NCI-H1417 treated with DMSO at 0.1 percent for 48 hours (cell line): ENCODE measurements at places on chromosomes 1 and 21.

GRCh38 chr1:150225546-150225945 is 10.4 kb downstream of the ANP32E start:
- DNase-seq = no peak

DNA sequence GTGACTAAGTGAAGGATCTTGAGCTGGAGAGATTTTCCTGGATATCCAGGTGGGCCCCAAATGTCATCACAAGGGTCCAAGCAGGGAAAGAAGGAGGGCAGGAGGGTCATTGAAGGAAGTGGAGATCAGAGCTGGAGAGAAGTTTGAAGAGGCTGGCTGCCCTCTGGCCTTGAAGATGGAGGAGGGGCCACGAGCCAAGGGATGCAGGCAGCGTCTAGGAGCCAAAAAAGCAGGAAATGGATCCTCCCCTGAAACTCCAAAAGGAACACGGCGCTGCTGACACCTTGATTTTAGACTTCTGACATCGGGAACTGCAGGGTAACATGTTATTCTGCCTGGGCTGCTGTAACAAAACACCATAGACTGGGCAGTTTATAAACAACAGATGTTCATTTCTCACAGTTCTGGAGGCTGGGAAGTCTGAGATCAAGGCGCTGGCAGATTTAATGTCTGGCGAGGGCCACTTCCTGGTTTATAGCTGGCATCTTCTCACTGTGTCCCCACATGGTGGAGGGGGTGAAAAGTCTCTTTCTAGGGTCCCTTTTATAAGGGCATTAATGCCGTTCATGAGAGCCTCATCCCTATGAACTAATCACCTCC is 28.8 kb upstream of the ZBTB21 start:
- DNase-seq = no peak

DNA sequence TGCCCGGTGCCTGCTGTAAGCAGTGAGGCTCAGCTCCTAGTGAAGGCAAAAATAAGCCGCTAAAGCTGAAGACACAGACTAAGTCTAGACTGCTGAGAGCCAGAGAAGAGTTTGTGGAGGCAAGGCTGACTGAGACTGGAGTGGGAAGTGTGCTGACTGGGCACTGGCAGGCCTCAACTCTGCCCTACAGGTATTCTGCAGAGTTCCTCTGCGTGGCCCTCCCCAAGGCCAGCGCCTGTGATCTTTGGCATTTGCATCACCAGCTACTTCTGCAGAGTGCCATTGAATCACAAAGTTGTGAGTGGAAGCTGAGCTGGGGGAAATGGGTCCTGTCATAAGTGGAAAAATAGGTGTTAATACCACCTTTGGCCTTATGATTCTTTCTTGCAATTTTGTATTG is 905.7 kb downstream of the PLA2G4A start:
- no peak for DNase-seq

- DNase-seq = no peak
These were observed 241.8 kb downstream of the GPR52 start for GRCh38 chr1:174689524-174689923.

DNA sequence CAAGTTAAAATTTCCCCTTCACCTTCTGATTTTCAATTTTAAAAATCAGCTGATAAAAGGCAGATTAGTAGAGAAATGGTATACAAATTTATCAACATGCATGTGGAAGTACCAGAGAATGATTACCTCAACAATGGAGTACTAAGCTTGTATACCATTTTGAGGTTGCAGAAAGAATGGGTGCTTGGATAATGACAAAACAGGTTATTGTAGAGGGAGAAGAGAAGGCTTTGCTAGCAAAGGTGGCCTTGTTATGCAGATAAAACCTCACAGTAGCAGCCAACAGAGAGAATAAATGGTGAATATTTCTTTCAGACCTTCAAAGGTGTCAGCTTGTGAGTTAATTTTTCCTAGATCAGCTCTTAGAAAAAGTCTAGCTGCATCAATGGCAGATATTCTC is 1174.9 kb upstream of the ADGRL4 start:
- no peak for DNase-seq

- DNase-seq = no peak
These were observed 44.2 kb downstream of the RPAP2 start for GRCh38 chr1:92343061-92343460.

DNA sequence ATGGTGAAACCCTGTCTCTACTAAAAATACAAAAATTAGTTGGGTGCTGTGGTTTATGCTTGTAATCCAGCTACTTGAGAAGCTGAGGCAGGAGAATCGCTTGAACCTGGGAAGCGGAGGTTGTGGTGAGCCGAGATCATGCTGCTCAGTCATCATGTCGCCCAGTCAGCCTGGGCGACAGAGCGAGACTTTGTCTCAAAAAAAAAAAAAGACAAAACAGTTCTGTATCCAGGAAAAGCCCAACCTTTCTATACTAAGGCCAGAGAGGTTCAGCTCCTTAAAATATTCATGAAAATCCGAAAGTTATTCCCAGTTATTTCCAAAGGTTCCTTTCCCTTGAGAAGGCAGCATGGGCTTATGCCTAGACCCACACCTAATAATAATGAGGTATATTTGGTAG is 4.2 kb downstream of the MRPL37 start:
- no peak for DNase-seq

- no peak for DNase-seq
These were observed 3.5 kb upstream of the PADI1 start for GRCh38 chr1:17201201-17202021.

DNA sequence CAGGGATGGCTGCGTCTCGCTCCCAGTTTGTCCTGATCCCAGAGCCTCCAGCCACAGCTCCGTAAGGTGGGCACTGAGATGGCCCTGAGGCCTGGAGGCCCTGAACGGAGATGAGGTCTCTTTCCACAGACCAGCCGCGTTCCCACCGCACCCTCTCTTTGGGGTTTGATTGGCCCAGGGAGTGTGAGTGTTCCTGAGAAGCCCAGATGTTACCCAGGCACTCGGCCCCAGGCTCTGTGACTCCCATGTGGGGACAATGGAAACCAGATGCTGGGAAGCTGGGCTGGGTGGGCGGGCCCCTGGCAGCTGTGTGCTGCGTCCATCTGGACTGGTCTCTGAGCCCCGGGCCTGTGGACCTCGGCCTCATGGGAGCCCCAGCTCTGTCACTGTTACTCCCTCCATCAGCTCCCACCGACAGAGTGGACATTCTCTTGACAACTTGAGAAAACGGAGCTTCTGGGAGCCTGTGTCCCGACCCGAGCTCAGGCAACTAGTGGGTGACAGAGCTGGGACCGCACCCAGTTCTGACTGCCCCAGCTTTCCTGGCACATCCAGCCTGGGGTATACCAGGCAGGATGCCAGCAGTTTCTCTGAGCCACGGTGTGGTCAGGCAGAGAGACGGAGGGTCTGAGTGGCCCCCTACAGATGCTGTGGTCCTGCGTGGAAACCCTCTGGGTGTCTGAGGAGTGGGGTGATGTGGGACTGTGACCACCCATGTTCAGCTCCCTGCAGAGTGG is 9.8 kb upstream of the COL6A1 start:
- DNase-seq = no peak
